ENCODE measurements at places on chromosomes 6 and 20. TPM values are rescaled to one million over a fixed set of nuclear protein-coding genes. Genes with fewer than 3 reads are reported as not detected.
A peak's percentile ranks its signal among the peaks of the same experiment; 100 is the strongest.

DNA sequence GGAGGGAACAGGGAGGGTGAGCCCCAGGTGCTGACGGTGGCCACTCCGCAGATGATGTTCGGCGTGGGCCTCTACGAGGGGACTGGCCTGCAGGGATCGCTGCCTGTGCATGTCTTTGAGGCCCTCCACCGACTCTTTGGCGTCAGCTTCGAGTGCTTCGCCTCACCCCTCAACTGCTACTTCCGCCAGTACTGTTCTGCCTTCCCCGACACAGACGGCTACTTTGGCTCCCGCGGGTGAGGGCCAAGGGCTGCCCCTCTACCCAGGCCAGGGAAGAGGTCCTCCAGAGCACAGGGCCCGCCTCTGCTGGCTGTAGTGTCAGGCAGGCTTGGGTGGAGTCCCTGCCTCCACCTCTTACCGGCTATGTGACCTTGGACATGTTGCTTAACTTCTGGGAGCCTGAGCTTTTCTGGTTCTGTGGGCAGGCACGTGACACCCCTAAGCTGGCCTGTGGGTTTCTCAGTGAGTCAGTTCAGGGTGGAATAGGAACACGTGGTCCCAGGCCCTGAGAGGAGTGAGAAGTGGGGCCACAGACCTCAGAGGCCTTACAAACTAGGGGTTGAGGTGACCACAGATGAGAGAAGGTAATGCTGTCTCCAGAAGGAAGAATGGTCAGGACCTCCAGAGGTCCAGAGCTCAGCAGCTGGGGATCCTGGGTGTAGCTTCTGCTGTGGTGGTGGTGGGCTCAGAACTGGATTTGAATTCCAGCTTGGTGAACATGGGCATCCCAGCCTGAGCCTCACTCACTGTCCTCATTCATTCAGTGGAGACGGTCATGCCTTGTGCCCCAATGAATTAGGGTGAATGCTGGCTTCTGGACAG is 11.9 kb downstream of the PCIF1 start:
- DNase-seq, result no peak

- no peak for DNase-seq
These were observed 54.5 kb downstream of the TFAP2B start for GRCh38 chr6:50873167-50873566.

DNA sequence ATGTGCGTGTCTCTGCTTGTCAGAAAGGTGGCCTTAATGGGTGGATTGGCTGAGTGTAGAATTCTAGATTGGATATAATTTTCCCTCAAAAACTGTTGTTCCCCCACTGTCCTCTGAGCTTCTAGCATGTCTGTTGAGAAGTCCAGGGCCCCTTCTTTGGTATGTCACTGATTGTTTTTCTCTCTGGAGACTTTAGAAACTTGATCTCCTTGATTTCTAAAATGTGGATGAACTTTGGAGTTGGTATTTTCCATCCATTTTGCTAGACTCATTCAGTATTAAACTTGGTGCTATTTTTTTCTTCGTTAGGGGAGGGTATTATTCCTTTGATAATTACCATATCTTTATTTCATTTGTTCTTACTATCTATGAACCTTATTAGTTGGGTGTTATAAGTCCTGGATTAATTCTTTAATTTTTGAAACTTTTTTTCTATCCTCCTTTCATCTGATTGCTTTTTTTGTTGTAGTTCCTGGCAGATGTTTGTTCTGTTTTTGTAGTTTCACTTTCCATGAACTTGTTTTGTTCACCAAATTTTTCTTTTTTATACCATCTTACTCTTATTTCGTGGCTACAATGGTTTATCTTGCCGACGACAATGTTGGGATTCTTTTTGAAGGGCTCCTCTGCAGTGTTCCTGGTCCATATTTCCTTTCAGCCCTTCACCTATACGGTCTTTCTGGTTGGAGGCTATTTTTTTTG is 68.4 kb downstream of the ARID1B start:
- DNase-seq, result no peak

- DNase-seq, result no peak
These were observed 6.9 kb upstream of the RSPO3 start for GRCh38 chr6:127111526-127111925.

DNA sequence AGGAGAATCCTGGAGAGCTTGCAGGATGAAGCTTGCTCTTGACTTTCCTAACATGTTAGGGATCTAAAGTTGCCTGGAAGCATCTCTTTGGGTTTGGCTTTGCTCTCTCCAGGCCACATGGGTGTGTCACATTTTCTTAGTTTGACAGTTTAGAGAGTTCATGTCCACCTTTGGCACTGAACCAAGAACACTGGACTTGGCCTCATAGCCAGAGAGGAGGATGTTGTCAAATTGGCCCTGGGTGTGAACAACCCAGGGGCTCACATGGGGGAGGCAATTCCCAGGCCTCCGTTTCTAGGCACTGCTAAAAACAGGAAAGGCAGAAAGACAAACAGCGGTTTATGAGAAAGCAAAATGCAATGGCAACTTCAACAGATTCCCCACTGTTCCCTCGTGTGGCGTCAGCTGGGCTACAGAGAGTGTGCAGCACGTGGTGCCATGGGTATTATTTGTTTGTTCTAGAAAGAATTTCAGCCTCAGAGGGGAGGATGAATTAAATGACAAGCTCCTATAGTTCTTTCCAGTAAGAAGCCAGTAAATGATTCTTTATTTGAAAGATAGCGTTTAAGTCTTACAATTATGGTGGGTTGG is 93.9 kb downstream of the CLIC5 start:
- no peak for DNase-seq

GRCh38 chr20:57435105-57435497 is 43.9 kb downstream of the RBM38 start:
- no peak for DNase-seq

DNA sequence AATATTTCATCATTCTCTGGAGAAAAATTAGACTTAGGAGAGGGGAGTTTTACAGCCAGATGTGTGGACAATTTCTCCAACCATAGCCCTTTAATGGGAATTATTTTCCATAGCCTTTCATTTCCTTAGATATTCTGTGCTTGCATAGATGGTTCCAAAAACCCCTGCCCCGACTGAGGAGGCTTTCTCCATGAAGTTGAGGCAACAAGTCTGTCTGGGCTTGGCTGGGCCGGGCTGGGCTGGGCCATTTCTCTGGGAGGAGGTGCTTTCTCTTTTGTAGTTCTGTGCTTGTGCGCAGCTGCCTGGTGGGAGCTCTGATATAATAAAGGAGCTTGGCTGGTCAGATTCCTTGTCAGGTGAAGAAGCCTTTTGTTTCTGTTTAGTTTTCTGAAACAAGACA is 71.4 kb downstream of the SOBP start:
- peak; percentile 31 for DNase-seq

Gene HNF4A
- not detected for total RNA-seq

Gene TFAP2C
- 9.4 TPM for total RNA-seq

All from GM23338 (cell line).